ENCODE measurements at places on chromosomes 5 and 9.

DNA sequence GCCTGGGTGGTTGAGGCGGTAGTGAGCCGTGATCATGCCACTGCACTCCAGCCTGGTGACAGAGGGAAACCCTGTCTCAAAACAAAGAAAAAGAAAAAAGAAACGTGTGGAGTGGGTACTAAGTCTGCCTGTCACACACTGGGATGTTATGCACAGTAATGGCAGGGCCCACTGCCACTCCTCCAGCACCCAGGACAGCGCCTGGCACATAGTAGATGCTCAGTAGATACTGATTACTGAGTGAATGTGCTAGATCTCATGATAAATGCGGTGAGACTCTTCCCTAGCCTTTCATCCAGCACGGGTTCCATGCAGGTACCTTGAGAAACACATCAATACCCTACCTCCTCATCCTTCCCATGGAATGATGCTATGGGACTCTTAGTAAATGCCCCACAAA is 87.4 kb upstream of the HSPA9 start:
- no peak for DNase-seq

DNA sequence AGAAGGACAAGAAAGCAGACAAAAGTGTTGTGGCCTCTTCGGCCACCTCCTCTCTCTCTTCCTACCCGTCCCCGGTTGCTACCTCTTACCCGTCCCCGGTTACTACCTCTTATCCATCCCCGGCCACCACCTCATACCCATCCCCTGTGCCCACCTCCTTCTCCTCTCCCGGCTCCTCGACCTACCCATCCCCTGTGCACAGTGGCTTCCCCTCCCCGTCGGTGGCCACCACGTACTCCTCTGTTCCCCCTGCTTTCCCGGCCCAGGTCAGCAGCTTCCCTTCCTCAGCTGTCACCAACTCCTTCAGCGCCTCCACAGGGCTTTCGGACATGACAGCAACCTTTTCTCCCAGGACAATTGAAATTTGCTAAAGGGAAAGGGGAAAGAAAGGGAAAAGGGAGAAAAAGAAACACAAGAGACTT is 2.4 kb downstream of the EGR1 start:
- DNase-seq: no peak

DNA sequence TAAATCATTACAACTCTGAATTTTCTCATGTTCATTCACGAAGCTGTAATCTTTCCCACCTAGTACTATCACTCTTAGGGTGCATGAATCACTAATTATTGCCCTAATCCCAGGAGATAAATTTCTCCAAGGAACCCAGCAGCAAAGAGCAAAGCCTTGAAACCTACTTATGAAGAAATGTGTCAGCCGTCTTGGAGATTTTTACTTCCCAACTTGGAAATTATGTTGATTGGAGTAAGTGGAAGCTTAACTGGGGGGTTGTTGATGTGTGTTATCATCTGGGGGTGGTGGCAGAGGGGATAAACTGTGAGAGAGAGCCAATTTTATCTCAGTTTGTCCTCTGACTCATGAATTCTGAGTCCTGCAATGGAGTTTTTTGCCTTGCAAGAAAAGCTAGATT is 440.5 kb upstream of the WWC1 start:
- no peak for DNase-seq

GRCh38 chr9:78989031-78989658 is 582.6 kb upstream of the TLE4 start:
- DNase-seq: no peak

DNA sequence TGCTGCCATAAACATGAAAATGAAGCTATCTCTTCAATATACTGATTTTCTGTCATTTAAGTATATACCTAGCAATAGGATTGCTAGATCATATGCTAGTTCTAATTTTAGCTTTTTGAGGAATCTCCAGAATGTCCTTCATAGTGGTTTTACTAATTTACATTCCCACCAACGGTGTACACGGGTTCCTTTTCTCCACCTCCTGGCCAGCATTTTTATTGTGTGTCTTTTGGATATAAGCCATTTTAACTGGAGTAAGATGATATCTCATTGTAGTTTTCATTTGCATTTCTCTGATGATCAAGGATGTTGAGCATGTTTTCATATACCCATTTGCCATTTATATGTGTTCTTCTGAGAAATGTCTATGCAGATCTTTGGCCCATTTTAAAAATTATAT is 446.5 kb downstream of the GABRG2 start:
- no peak for DNase-seq

GRCh38 chr9:128088253-128088945 is 20.4 kb downstream of the SLC25A25 start:
- no peak for DNase-seq

DNA sequence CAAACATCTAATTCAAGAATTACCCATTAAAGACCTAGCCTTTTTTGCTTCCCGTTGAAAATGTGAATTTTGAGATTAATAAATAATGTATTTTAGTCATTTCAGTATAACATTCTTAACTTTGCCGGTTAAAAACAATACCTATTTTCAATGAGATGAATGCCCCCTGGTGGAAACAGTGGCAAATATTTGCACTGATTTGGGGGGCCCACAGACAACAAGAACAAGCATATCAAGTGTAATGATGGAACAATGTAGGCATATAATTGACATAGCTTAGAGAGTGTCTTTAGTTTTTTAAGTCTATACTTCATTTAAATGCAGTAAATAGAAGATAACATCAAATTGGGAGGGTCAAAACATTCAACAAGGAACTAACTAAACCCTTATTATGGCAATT is 111.9 kb downstream of the NTRK2 start:
- no peak for DNase-seq

GRCh38 chr9:11709567-11709966 is 983.6 kb upstream of the TYRP1 start:
- no peak for DNase-seq
